ENCODE measurements at places on chromosomes 3 and 15.

- no peak for DNase-seq
These were observed 16.7 kb downstream of the GRAMD2A start for GRCh38 chr15:72180761-72181324.

DNA sequence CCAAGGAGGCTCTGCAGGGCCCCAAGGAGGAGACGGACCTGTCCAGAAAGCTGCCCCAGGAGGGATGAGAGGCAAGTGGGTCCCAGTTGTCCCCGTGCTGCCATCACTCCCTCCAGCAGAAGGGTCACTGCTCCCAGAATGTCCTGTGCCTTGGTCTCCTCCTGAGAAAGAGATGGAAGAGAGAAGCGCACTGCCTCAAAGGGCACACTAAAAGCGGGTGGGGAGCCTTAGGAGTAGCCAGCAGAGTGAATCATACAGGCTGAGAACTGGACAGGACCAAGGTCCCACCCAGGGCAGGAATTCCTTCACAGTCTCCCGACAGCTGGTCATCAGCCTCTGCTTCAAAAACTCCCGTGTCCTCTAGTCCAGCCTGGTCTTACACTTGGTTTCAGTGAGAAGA, 4.6 kb downstream of the THPO start:
- DNase-seq, result no peak

- no peak for DNase-seq
These were observed 20.1 kb downstream of the SLC6A20 start for GRCh38 chr3:45776301-45776595.

DNA sequence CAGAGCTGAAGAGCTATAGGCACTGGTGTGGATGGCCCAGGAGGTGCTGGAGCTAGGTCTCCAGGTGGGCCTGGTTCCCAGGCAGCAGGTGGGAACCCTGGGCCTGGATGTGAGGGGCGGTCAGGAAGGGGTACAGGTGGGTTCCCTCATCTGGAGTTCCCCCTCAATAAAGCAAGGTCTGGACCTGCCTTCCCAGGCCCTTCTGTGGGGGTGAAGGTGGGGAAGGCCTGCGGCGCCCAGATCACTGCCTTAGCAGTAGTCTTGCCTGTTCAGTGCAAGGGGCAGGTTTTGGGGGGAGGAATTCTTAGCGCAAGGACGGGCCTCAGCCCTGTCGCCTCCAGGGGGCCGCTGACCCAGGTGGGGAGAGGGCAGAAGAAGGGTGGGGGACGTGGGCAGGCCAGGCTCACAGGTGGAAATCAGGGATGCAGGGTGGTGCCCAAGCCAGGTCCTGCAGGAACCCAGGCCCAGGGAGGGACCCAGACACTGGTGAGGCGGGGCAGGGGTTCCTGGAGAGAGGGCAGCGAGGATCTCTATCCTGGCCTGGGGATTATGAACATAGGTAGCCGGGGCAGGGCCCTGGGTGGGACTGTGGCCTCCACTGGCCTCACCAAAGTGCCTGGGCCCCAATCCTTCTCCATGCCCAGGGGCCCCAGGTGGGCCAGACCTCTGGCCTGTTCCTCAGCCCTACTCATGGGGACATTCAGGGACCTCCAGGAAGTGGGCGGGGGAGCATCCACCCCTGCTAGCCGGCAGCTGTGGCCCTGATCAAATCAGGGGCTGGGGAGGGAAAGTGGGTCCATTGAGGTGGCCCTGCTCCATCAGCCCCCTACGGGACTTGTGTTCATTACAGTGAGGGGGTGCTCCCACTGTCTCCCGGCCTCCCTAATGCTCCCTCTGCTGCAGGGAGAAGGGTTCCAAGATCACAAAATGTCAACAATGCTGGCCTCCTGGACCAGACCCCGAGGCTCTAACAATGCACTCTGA, 25.3 kb downstream of the HDAC11 start:
- no peak for DNase-seq

GRCh38 chr15:89664441-89665350, 9.4 kb upstream of the KIF7 start:
- no peak for DNase-seq

DNA sequence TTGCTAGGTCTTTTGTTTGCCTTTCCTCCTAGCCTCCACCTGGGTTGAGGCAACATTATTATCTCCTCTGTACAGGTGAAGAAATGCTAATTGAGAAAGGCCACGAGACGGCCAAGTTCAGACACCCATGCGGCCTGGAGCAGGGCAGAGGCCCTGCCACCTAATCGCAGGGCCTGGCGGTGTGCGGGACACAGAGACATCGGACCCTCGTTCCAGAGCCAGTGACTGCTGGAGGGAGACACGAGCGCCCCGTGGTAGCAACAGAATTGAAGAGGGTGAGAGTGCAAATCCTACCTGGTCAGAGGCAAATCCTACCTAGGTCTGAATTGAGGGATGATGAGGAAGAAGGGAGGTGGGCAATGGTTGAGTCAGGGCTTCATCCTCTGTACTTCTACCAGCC, 113.8 kb upstream of the MEF2A start:
- DNase-seq, result no peak

DNA sequence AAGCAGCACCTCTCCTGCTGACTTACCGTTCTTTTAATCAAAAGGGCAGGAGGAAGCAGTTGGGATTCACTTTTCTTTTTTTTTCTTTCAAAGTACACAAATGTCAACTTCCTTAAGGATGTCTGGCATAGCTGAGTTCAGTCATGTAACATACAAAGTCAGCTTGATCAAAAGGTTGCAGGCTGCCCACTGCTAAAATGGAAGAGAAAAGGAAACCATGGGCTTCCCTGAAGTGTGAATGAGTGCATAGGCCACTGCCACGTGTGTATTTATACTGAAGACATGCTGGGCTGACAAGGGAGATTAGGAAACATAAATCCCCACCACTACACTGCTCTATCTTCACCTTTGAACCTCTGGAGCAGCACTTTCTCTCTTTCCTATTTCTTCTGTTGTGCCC, 312.5 kb downstream of the TIGIT start:
- no peak for DNase-seq

- no peak for DNase-seq
These were observed 405.5 kb upstream of the TPM1 start for GRCh38 chr15:62636823-62637573.

DNA sequence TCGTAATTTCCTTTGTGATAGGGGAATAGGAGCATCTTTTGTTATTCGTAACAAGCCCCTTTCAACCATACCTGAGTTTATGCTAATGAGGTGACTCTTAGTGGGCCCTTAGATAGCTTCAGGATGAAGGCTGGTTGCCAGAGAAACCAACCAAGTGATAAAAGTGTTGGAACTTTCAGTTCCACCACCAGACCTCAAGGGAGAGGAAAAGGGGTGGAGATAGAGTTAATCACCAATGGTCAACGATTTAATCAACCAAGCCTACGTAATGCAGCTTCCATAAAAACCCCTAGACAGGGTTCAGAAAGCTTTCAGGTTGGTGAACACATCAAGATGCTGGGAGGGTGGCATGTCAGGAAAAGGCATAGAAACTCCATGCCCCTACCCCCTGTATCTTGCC, 33.0 kb downstream of the HERC1 start:
- no peak for DNase-seq

GRCh38 chr3:72347819-72348319, 500.4 kb downstream of the SHQ1 start:
- DNase-seq, result peak; percentile 57

DNA sequence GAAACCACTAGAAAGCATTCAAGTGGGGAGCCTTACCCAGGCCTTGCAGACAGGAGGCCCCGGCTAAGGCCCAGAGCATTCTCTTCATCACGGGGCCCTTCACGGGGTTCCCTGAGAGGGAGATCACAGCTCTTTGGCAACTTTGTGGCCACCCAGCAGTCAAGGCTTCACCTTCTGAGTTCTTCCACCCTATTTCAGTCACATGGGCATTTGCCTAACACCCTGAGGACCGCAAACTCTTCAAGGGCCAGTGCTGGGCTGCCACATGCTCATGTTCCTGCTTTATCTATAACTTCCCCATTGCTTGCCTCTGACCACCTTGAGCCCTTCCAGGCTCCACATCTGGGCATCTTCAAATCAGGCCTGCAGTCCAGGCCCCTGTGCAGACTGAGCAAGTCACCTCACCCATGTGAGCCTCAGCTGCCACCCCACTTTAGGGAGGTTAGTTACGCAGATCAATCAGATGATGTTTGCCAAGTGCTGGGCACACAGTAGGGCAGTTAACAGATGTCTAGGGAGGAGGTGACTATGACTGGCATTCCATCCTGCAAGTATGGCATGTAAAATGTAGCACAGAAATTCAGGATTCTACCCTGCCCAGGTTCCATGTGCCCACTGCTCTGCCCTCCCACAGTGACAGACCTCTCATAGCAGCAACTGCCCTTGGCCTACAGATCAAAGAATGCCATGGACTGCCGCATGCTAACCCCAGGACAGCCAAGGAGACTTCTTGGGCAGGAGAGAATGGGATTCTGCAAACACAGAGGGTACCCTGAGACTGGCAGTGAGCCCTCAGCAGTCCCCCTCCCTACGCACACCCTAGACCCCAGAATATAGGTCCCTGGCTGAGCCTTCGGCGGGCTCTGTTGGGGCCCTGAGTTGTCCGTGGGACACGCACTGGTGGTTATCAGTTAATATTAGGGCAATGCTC, 37.6 kb upstream of the ZNF710 start:
- DNase-seq, result peak; percentile 26

- DNase-seq, result no peak
These were observed 81.0 kb downstream of the TMEM108 start for GRCh38 chr3:133119176-133119575.

DNA sequence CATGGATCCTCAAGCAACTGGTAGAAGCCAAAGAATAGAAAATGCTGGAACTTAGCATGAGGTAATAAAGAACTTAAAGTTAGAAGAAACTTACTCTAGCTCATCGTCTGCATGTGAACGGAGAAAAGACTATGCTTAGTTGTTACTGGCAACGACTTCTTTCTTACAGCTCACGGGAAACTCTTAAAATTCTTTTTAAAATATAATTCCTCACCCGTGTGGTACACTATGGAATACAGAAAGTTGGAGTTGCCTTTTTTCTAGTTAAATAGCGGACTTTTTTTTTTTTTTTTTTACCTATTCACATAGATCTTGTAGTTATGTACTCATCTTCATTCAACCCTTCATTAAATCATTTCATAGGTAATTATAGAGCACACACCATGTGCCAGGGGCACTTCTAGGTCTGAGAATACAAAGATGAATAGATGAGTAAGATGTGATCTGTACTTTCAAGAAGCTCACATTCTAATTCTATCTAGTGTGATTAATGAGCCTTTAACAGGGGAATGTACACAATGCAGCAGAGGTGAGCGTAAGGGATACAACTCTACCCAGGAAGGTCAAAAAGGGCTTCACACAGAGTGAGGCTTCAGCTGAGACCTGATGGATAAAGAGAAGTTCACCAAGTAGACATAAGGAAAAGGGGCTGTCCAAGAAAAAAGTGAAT, 18.4 kb upstream of the KCNMB2 start:
- no peak for DNase-seq

- no peak for DNase-seq
These were observed 139.1 kb downstream of the DNAJB8 start for GRCh38 chr3:128327606-128328031.

GRCh38 chr3:179304605-179305004, 18.2 kb upstream of the ZNF639 start:
- no peak for DNase-seq

GRCh38 chr3:123880998-123881561, 3.1 kb downstream of the MYLK start:
- DNase-seq, result no peak

GRCh38 chr3:143016321-143016972, 15.1 kb downstream of the U2SURP start:
- DNase-seq, result no peak

GRCh38 chr3:34858067-34858660, 781.2 kb upstream of the ARPP21 start:
- DNase-seq, result no peak

DNA sequence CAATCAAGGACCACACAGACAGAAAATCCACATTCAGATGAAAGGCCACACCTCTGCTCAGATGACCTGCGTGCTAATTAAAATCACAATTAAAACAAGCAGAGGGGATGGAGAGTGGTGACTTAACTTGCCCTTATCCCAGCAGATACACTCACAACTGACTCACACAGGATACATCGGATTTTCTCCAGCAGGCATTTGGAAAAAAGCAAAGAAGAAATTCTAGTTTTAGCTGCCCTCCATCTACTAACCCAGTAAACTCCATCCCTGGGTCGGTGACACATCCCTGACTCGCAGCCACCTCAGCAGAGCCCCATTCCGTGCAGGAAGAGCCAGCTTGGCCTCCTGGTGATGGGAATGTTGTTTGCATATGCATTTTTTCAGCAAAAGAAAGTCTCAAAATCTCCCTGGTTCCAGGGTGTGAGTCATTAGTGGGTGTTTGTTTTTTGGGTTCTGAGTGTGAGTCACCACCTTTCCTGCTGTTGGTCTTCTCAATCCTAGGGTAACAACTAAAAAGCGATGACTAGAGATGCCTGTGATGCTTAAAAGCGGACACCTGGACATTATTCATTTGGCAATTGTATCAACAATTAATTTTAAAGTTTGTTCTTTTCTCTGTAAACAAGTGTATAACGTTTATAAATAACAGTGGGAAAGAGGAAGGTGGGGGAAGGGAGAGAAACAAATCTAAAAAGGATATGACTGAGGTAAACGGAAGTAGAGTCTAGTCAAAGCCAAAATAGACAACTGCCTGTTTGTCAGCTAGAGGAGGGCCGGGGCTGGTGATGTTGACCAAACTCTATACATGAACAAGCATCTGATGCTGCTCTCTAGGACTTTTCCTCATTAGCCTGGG, 49.8 kb upstream of the SLC4A7 start:
- no peak for DNase-seq

GRCh38 chr15:47975427-47975826, 145.4 kb upstream of the SLC24A5 start:
- DNase-seq, result no peak

DNA sequence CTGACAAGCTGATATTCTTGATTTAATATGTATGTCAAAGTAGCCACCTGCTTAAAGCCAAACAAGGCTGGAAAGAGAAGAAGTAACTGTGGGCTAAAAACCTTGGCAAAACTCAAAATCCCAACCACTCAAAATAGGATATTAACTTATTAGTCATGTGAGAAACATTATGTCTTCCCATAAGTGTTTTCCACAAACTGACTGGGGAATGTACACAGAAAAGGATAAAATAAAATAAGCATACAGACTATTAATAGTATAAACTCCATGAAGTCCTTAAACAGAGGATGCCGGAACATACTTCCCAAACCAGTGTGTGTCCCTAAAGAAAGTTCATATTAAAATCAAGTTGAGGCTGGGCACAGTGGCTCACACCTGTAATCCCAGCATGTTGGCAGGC, 263.7 kb upstream of the THBS1 start:
- DNase-seq, result no peak

GRCh38 chr3:94336046-94336753, 273.3 kb downstream of the NSUN3 start:
- DNase-seq, result no peak

DNA sequence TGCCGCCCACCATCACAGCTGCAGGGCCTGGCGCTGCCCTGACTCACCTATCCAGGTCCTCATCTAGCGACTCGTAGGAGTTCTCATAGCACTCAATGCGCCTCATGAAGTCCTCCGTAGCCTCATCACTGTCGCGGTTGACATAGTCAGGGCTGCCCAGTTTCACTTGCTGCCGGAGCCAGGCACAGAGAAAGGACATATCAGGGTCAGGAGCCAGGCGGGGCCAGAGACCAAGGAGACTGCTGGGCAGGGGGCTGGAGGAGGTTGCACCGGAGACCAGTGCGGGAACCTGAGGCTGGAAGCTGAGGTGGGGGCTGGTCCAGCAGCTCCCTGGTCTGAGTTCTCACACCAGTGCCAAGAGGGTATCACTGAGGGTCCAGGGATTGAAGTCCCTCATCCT, 18.2 kb downstream of the PFKFB4 start:
- no peak for DNase-seq

- no peak for DNase-seq
These were observed 33.2 kb downstream of the MYO5C start for GRCh38 chr15:52262364-52262763.

- no peak for DNase-seq
These were observed 4.6 kb downstream of the LHFPL4 start for GRCh38 chr3:9548991-9549390.
